Activated CD4-positive, alpha-beta memory T cell treated with anti-CD3 and anti-CD28 coated beads, Interleukin-2, amount 10 ng/mL, durations not matched to agents 7 days and 5 days (primary cell): ENCODE measurements at places on chromosomes 3 and 15.

GRCh38 chr15:57376696-57377477 lies 582 bp downstream of the CGNL1 start:
- DNase-seq, result no peak

DNA sequence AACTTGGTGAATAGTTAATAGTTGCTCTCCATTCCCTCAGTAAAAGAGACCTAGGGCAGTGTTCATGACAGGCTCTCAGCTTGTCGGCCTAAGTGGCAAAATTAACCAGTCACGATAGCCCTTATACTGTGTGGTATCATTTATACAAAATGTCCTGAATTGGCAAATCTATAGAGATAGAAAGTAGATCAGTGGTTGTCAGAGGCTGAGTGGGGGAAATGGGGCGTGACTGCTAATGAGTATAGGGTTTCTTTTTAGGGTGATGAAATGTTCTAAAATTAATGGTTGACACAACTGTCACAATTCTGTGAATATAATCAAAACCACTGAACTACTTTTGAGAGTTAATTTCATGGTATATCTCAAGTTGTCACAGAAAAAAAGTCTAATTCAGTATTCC lies 20.9 kb downstream of the ARIH1 start:
- no peak for DNase-seq

DNA sequence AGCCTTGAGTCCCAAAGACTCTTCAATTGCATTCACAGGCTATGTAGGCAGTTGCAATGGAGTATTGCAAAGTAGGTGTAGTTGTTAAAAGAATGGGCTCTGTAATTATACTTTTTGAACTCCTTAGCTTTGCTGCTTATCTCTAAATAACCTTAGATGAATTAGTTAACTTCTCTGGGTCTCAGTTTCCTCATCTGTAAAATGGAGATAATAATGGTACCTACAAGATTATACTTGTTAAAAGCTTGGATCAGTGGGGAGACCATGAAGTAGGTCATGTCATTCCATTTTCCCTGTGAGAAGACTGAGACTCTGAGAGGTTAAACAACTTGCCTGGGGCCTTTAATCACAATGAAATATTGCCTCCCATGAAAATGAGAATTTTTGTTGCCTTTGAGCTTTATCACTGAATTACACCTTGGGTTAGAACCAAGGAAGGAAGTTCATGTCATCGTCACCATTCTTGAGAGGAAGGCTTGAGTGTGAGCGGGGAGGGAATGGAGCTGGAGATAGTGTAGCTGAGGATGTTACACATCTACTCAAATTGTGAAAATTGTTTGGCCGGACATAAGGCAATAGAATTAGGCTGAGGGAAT lies 38.1 kb downstream of the CTDSPL start:
- DNase-seq, result no peak

DNA sequence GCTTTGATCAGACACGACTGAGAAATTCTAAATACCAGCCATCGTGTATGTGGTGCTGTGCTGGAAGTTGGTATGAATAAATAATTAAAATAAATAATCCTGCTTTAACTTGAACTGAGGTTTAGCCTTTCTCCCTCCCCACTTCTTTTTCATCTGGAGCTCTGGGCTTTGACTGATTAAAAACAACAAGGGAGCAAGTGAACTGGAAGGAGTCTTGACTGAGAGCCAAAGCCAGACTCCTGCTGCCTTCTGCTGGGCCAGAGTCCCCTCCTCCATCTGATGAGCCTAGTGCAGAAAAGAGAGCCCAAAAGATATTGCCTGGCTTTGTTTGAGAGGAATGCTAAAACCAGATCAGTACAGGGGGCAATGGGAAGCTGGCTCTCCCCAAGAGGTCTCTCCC lies 96.0 kb downstream of the CCNL1 start:
- DNase-seq, result no peak

- no peak for DNase-seq
Measured at GRCh38 chr15:51186181-51186705, 91.5 kb upstream of the TNFAIP8L3 start.
